ENCODE measurements at places on chromosomes 12 and 14.

- peak; percentile 72 for DNase-seq
Measured at GRCh38 chr12:9721394-9722092, 11.4 kb downstream of the CLECL1 start.

- DNase-seq = no peak
Measured at GRCh38 chr12:15763328-15763727, 25.9 kb downstream of the EPS8 start.

DNA sequence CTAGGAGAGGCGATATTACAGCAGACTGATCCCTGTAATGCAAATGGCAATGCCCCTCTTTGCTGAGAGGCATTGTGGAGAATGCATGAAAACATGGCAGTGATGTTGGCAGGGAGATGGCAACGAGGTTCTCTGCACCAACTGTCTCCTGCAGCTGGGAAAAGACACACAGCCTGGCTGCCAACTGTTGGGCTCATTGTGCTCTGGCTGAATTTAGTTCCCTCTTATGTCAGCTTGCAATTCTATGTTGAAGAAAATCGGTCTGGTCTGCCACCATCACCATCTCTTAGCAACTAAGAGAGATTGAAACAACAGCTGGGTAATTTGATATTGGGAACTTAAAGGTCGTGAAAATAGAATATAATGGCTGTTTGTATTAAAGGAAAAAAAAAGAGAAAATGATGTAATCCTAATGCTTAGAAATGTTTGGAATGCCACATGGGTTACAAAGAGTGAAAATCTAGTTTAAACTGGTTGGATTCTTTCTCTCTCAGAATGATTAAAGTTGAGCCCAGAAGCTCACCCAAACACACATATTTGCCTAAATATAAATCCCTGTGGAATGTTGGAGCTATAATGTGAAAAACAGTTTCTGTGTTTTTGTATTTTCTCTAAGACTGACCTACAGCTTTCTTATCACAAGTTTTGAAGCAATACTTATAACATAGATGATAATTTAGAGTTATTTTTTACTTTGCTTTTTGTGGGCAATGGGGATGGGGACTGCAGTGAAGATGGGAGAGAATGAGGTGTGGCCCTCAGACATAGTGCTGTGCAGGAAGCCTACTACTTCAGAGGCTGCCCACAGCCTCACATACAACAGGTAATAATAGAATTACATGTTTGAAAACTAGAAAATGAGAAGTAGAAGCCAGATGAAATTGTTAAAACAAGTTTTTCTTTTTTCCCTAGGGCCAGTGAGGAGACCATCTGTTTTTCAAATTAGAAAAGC lies 143.7 kb downstream of the AKAP6 start:
- no peak for DNase-seq

DNA sequence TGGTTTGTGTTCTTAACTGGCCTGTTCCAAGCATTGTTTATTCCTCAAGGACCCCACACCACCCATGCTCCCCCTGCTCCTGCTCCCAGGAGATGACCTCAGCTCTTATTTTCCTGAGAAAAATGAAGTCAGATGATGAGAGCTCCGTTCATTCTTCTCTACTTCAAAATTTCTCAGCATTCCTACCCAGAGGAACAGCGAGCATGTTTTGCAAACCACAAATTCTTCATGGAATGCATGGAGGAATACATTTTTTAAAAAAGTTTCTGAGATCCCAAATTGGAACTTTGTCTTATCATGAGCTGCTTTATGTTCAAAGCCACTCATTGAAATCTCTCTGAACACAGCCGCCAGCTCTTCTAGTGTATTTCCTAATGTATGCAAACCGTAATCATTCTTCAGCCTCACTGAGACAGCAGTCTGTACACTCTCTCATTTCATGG lies 44.9 kb downstream of the SYNE2 start:
- no peak for DNase-seq

DNA sequence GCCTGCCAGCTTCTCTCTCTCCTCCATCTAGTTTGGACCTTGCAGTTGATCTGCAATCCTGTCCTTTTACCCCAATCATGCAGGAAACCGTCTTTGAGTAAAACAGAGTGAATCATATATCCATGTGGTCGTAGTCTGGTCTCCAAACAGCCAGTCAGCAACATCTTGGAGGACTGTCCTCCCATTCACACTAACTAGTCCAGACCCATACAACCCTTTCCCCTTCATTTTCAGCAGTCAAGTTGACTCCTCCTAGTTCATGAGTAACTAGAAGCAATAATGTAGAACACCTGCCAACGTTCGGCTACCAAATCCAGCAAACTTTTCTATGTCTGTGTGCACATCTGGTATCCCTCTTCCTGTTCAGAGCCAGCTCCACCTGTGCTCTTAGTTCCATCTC lies 10.8 kb upstream of the BIN2 start:
- DNase-seq = no peak

GRCh38 chr14:95184413-95184790 lies 27.1 kb upstream of the DICER1 start:
- no peak for DNase-seq

DNA sequence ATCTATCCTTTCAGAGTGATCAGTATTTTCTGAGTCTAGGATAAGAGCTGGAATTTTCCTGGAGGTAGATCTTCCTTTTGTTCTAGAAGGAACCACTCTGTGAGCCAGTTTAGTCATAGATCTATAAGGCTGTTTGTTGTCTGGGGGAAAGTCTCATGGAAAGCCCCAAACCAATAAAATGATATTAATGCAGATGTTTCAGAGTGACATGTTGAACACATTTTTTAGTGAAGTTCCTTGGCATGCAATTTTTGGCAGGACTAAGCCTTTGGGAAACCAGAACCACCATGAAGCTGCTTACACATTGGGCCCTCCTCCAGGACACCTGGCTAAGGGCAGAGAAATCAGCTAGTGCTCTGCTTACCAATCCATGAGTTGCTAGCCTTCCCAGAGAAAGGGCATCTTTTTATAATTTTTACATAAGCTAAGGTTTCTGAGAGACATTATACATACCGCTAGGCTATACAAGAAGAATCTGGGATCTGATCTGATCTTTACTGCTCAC lies 101.5 kb upstream of the PCED1B start:
- DNase-seq = no peak

GRCh38 chr12:106174876-106175275 lies 36.1 kb upstream of the NUAK1 start:
- no peak for DNase-seq

DNA sequence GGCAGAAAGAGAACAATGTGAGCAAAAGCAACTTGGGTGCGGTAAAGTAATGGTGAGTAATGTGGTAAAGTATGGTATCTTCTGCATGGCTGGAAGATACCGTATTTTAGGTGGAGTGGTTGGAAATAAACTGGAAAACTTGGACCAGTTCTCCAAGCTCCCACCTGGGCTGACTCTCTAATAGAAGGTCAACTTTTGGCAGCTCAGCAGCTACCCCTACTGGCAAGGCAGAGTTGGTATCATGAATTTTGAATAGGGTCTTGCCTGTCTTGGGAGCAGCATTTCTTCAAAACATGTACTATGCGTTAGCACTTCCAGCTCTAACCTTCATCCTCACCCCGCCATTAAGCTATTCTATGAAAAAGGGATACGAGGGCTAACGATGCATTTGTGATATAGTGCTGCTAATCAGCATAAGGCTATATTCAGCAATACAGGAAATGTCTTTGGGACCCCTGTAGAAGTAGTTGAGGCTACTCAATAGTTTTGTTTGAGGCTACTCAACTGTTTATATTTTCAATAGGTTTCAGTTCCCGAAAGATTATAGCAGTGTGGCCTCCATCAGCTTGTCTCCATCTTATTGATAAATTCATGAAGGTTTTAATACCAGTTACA lies 276.3 kb upstream of the FAR2 start:
- DNase-seq = no peak

GRCh38 chr14:33056213-33056612 lies 117.5 kb downstream of the NPAS3 start:
- DNase-seq = no peak

DNA sequence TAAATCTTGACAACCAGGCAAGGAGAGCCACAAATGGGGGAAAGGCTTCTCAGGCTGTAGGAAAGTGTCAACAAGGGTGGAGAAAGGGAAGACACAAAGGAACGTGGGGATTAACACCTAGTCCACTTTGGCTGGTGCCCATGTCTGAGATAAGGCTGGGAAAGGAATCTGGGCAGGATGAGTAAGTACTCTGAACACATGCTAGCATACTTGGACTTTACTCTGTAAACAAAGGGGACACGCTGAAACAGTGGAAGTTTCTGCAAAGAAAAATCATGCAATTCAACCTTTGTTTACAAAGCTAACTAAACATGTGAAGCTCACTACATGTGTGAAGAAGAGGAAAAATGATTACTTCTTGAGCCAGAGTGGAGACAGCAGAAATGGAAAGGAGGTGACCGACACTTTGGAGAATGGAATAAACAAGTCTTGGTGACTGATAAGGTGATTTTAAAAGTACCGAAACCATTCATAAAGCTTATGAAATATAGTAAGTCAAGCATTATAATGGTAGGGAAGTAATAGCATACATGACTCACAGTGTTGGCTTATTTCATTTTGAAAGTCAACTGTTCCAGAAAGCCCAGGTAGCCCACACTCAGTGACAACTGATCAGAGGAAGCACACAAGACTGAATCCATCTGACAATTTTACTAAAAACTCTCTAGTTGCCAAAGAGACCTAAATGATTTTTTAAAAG lies 13.2 kb downstream of the CPNE8 start:
- no peak for DNase-seq

GRCh38 chr12:57539134-57539768 lies 7.7 kb downstream of the DCTN2 start:
- no peak for DNase-seq

DNA sequence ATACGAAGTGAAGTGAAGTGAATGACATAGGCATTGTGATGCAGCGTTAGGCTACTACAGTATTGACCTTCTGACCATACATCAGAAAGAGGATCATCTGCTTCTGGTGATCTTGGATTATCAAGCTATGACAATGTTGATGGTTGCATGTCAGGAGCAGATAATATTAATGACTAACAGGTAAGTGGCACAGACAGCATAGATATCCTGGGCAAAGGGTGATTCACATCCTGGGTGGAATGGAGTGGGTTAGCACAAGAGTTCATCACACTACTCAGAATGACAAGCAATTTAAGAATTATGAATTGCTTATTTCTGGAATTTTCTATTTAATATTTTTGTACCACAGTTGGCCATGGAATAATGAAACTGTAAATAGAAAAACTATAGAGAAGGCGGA lies 397.9 kb upstream of the ATP2B1 start:
- no peak for DNase-seq

DNA sequence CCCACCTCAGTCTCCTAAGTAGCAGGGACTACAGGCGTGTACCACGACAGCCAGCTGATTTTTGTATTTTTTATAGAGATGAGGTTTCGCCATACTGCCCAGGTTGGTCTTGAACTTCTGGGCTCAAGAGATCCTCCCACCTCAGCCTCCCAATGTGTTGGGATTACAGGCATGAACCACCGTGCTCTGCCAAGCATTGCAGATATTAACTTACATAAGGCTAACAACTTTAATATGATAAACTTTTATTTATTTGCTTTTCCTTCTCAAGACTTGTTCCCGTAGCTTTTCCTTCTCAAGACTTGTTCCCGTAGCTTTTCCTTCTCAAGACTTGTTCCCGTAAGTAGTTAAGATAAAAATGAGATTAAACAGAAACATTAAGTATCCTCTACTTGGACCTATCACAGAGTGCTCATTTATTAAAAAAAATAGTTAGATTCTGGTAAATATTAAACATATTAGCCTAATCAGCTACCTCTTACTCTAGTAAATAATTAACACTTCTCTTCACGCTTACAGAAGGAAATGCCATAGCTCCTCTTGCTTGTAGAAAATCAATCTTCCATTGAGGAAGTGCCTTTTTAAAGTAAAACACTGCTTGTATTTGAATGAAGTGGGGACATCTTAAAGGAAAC lies 157.7 kb upstream of the KITLG start:
- DNase-seq = no peak

- DNase-seq = no peak
Measured at GRCh38 chr12:52800259-52800917, 4.5 kb upstream of the KRT3 start.

DNA sequence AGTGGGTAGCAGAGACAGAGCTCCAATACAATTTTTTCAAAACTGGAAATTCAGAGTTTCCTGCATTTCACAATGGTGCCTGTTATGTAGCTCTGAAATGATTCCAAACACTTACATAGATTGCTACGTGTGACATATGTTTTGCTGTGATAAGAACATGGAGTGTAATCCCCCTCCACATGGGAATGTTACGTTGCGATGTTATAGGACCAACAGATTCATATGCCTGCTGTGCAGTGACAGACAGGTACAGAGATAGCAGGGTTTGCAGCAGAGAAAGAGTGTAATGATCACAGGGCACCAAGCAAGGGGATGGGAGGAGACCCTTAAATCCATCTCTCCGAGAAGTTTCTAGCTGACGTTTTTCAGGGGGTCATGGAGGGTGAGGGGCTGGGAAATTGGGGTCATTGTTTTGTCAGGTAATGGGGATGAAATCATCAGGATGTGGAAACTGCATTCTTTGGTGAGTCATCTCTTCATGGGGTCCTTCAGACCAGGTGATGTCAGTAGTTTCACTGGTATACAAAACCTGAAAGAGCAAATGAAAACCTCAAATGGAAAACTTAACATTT lies 76.6 kb upstream of the OSBPL8 start:
- no peak for DNase-seq

- DNase-seq = no peak
Measured at GRCh38 chr14:93319958-93320357, 12.9 kb downstream of the BTBD7 start.

- no peak for DNase-seq
Measured at GRCh38 chr14:60353420-60353819, 104.4 kb downstream of the PPM1A start.

- DNase-seq = no peak
Measured at GRCh38 chr12:94362653-94363052, 97.0 kb downstream of the CEP83 start.

DNA sequence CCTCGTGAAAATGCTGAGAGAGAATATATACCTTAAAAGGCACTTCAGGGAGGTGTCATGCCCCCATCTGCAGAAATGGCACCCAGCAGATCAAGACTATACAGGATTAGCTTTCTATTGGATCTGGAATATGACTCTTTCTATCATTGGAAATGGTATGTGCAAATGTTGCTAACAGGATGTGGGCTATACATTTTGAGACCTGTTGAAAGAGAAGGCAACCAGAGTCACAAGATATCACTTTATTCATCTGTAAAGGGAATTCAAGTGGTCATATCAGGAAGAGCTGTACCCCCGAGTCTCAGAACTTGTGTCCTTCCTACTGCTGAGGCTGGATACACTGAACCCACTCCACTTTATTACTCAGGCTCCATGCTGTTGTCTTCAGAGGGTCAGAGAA lies 46.1 kb upstream of the FRMD6 start:
- no peak for DNase-seq

GRCh38 chr12:57101892-57102695 lies 9.1 kb downstream of the STAT6 start:
- DNase-seq = no peak

- DNase-seq = no peak
Measured at GRCh38 chr12:46470975-46471374, 98.4 kb upstream of the SLC38A2 start.

- no peak for DNase-seq
Measured at GRCh38 chr12:120115692-120116440, 687 bp downstream of the RAB35 start.
